ENCODE measurements at places on chromosomes 3 and 15.

GRCh38 chr3:180265551-180265950 is 228.8 kb upstream of the PEX5L start:
- DNase-seq = no peak

- no peak for DNase-seq
These were observed 149.0 kb downstream of the NEK10 start for GRCh38 chr3:27220166-27220565.

DNA sequence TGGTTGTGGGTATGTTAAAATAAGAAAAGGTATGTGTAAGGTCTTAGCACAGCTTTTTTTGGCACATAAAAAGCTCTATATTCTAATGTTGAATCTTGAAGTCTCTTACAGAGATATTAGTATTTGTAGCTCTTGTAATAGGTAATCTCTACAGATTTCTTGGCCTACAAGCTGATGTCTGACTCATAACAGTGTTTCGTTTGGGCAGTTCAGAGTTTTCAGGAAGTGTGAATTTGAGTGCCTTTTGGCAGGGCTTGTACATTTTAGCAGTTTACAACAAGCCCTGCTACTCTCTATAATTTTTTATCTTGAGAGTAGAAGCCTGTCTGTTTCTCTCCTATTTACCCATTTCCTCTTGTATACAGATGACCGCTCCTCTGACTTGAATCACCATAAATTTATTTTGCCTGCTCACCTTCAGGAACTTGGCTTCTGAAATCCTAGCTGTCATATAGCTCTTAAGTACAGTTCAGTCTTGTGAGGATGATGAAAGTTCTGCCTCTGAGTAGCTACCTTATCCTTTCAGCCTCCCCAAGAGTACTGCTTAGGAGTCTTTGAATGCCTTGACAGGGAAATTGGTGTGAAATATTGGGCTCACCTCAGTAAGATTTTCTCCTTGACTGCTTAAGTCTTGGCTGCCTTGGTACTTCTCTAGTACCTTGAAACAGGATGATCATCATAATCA is 419.9 kb upstream of the RARB start:
- no peak for DNase-seq

DNA sequence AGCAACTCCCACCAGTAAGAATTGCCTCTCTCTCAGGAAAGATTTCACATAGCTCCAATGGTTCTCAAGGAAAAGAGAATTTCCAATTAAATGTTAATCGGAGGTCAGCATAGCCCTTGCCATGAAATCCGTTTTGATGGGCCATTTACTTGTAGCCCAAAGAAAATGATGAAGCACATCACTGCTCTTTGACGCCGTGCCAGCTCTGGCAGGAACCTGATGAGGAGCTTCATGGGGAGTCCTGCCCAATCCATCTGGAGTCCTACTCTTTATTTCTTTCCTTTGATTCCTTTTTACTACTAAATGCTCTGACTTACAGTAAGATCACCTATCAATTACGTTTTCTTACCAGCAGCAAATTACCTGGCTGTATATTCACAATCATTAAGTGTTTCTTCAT is 84.7 kb downstream of the FGF12 start:
- DNase-seq = no peak

DNA sequence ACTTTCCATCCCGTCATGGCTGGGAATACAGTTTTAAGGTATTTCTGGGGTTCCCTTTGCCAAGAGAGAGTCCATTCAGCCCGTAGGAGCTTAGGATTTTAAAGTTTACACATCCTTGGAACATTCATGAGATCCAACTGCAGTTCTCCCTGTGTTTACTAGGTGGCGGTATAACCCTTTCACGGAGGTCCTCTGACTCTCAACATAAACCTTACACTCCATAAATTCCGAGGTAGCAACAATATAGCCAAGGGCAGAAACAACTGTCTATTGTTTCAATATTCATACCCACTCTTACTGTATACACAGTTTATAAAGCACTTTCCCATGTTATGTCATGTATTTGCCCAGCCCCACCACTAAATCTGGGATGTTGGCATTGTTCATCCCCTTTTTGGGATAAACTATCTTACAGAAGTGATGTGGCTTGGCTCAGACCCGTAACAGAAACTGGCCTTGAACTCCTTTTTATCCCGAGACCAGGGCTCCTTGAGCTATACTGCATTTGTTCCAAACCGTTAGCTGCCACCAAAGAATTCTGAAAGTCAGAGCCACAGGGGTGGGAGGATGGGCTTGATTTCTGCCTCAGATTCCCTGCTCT is 69.2 kb upstream of the COL6A5 start:
- DNase-seq = no peak

GRCh38 chr3:14810801-14811661 is 7.7 kb upstream of the FGD5 start:
- no peak for DNase-seq

GRCh38 chr15:66070220-66070934 is 183.2 kb downstream of the MEGF11 start:
- DNase-seq = no peak

- no peak for DNase-seq
These were observed 205.6 kb downstream of the TBC1D2B start for GRCh38 chr15:77871852-77872371.

GRCh38 chr3:73210759-73211158 is 149.3 kb downstream of the EBLN2 start:
- DNase-seq = no peak

GRCh38 chr15:44136991-44137477 is 58.0 kb downstream of the FRMD5 start:
- DNase-seq = no peak

GRCh38 chr15:72379856-72380430 is 4.1 kb upstream of the HEXA start:
- DNase-seq = no peak

- no peak for DNase-seq
These were observed 481 bp downstream of the AP4E1 start for GRCh38 chr15:50909010-50909317.

GRCh38 chr15:34927726-34928125 is 41.8 kb downstream of the AQR start:
- no peak for DNase-seq

- DNase-seq = no peak
These were observed 166.8 kb downstream of the TCF12 start for GRCh38 chr15:57085267-57085666.

DNA sequence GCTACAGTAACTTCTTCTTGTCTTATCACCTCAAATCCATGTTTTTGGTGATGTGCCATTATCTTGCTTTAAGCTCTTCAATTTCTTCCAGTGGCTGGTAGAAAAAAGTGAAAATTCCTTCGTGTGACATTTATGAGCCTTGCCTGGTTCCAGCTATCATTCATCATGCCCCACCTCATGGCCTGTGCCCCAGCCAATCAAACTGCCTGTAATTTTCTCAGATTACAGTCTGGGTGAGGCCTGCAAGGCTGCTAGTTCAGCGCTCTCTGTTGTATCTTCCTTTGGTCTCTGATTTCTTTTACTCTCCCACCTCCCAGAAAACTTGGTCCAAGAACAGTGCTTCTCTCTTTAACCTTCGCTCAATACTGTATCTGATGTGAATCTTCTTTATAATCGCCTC is 249.3 kb upstream of the ZNF717 start:
- DNase-seq = no peak

GRCh38 chr3:112604536-112604935 is 36.4 kb downstream of the CCDC80 start:
- DNase-seq = no peak

DNA sequence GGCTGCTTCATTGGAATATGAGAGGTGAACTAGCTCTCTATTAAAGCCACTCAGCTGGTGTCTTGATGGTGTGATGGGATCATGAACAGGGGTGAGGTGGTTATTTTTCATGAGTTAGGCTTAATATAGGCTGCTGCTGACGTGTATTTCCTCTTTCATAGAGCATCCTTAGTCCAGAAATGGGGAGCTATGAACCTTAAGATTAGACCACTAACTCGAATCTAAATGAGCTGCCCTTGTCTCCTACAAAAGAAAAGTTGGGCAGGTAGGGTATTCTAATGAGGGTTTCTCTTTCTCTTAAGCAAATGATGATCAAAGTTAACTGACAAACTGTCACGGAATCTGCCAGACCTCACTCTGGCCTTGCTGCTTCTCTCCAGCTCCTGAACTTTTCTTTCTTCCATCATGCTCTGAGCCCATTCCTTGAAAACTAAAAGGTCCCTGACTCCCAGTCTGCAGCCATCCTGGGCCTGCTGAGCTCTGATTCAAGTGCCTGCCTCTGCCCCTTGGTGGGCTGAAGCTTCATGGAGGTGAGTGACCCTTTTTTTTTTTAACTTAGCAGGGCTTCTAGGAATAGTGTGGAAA is at the start of gene TRIM69:
TSS of gene TRIM69 (plus strand) at position 348 of the 585 bp plus-strand sequence. CDS start at position 525, 177 bp downstream.
- no peak for DNase-seq

DNA sequence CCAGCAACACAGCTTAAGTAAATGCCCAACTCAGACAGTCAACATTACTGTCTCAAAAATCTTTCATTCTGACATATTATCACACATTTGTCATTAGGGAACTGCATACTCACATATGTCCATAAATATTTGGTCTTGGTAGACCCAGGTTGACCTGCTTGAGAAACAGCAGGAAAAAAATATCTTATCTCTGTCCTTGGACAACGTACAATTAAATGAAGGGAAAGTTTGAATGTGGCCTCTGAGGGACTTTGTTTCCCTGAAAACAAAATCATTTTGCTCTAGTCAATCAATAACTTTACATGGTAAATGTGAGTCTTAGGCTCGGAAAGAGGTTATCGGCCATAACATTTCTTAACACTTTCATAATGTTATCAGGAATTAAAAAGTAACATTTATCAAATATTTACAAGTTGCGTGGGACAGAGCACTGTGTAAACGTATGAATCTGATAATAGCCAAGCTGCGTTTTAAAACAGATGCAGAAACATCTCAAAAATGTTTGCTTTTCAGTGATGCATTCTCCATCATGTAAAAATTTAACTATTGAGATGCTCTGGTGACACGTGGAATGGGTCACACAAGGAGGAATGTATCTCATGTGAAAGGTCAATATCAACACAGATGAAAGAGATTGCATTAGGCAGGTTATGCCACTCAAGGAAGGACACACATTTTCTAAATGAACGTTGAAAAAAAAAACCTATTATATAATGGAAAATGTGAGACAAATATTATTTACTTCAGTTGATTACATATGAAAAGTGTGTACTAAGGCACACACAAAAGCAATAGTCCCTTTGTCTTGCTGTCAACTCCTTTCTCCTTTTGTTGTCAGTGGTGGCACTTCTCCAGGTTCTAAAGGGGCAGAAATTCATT is 304.4 kb downstream of the WDR72 start:
- no peak for DNase-seq

DNA sequence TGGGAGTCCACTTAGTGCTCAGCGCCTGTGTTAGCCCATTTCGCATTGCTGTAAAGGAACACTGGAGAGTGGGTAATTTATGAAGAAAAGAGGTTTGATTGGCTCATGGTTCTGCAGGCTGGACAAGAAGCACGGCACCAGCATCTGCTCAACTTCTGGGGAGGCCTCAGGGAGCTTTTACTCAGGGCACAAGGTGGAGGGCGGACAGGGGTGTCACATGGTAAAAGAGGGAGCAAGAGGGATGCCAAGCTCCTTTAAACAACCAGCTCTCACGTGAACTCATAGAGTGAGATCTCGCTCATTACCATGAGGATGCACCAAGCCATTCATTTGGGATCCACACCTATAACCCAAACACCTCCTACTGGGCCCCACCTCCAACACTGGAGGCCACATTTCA is 181.4 kb upstream of the TLE3 start:
- no peak for DNase-seq

DNA sequence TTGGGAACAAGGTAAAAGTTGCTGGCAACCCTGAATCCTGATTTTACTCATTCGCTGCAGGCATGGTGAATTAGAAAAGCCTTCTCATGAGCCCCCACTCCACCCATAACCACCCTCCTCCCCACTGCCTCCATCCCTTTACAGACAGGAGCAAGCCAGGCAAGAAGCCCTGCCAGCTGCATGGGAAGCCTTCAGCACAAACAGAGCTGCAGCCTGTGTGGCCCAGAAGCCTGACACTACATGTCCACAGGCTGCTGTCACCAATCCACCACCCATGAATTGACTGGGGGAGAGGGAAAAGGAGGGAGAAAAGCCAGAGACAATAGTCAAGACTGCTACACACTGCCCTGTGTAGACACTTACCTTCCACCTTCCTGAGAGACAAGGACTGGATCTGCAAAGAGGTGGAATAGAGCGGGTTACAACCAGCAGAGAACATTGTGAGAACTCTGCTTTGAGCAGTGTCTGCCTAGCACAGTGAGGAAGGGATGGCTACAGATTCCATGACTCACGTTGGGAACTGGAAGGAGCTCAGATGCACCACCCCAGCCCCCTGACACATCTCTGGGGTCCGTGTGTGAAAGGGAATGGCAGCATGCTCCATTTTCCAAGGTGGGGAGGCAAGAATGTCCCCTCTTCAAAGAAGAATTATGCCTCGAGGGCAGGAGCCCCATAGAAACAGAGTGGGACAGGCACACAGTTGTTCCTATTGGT is 33.9 kb downstream of the DZIP1L start:
- no peak for DNase-seq

DNA sequence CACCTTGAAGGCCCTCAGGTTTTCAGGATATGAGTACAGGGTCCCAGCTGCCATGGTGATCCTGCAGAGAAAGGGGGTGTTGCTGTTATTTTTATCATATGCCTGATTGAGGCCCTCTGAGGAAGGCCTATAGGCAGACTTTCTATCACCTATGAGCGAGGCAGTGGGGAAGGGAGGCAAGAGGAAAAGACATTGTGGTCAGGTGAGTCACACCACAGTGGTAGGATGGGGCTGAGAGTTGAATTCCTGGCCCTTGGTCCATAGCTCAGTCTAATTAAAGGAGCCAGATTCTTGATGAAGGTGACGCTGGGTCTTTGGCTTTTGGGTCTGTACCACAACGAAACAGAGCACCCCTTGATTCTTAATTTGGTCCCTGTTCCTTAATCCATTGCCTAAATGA is 72.7 kb downstream of the ZNF621 start:
- no peak for DNase-seq

DNA sequence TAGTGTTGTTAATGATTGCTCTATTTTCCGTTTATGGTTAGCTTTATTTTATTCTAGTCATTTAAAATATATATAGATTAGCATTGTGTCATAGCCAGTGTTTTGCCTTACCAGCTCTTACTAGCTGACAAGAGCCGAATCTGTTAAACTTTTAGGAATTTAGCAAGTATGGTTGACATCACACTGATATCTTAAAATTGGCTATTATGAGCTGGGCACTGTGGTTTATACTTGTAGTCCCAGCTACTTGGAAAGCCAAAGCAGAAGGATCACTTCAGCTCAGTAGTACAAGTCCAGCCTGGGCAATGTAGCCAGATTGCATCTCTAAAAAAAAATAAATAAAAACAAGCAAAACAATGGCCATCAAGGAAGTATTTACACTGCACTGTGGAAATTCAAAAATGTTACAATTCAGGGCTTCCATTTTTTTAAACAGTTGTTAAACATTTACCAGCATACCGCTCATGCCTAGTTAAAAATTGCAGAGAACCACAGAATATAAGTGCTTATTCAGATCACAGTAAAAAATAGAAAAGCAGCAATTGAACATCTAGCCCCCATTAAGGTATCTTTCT is 208.4 kb upstream of the CGNL1 start:
- no peak for DNase-seq

DNA sequence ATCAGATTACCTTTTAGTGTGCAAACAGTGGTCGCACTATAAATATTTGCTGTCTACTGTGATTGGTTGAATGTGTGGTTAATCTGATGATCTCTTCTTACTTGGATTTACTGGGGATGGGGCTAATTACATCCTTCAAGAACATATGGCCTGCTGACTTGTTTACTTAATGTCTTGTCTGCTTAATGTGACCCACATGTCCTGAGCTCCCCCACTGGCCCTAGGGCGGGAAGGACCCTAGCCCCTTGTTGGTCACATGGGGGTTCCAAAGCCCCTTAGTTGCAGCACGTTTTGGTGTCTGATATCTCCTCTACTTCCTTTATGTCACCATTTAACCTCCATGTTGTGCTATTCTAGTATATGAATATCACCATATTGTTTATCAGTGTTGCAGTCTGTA is 17.8 kb upstream of the P2RY12 start:
- DNase-seq = no peak

All from anterior cingulate cortex (tissue), 58 donors.